ENCODE measurements at places on chromosomes 11 and 22. TPM values are rescaled to one million over a fixed set of nuclear protein-coding genes. Genes with fewer than 3 reads are reported as not detected.

The TMPRSS6 gene
- not detected for total RNA-seq

The ENTHD1 gene
- not detected for total RNA-seq

The CDC42BPG gene
- 0.03 TPM for total RNA-seq

The SHISAL1 gene
- total RNA-seq = not detected

The CCDC83 gene
- not detected for total RNA-seq

The VSIG2 gene
- total RNA-seq = not detected

The BIK gene
- 0.14 TPM for total RNA-seq

The ELMOD1 gene
- total RNA-seq = 16.9 TPM

The OR8K3 gene
- not detected for total RNA-seq

The MPZL2 gene
- total RNA-seq = not detected

The FGF19 gene
- total RNA-seq = not detected

The TSSK2 gene
- not detected for total RNA-seq

The TREH gene
- total RNA-seq = not detected

The HOATZ gene
- not detected for total RNA-seq

The TRIM34 gene
- not detected for total RNA-seq

The SLC22A12 gene
- total RNA-seq = not detected

The C11orf42 gene
- not detected for total RNA-seq

The A4GALT gene
- total RNA-seq = 7.1 TPM

The FAM227A gene
- 0.47 TPM for total RNA-seq

The TUBA8 gene
- total RNA-seq = 0.89 TPM
